NCI-H1417 (cell line): ENCODE measurements at places on chromosomes 2 and 18.
A peak's percentile ranks its signal among the peaks of the same experiment; 100 is the strongest.

GRCh38 chr2:24209389-24210105, 34.7 kb downstream of the FAM228A start:
- DNase-seq: no peak

DNA sequence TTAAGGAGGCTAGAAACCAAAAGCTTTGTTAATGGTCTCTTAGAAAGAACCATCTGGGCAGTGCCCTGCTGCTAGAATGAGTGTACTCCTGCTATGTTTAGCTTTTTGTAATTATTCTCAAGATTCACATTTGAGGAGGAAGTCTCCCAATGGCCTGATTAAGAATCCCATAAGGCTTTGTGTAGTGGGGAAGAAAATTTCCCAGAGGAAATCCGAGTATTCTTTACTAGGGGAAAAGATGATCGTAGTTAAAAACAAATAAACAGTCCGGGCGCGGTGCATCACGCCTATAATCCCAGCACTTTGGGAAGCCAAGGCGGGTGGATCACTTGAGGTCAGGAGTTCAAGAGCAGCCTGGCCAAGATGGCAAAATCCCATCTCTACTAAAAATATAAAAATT, 117.9 kb downstream of the PTRHD1 start:
- DNase-seq: no peak

DNA sequence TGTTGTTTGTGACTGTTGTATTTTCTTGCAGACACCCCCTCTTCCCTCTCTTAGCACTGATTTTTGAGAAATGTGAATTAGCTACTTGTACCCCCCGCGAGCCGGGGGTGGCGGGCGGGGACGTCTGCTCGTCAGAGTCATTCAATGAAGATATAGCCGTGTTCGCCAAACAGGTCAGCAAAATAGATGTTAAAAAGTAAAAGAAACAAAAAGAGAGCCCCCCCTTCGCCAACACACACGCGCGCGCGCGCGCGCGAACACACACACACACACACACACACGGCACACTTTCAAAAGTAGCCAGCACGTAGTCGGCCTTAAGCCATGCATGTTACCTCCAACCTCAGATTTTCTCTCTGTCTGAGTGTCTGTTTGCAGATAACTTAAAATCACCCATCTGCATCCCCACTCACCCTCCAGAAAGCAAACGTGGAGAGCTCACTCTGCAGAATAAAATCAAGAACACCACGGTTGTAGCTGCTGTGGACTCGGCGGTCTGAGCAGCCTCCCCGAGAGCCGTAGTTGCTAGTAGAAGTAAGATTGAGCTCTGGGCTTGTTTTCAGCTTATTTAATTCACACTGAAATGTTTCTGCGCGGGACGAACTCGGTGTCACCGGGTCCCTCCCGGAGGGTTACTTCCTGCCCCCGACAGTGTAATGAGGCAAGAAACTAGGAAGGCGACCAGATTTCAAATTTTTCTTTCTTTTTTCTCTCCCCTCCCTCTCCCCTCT, 5.1 kb downstream of the MEIS1 start:
- no peak for DNase-seq

DNA sequence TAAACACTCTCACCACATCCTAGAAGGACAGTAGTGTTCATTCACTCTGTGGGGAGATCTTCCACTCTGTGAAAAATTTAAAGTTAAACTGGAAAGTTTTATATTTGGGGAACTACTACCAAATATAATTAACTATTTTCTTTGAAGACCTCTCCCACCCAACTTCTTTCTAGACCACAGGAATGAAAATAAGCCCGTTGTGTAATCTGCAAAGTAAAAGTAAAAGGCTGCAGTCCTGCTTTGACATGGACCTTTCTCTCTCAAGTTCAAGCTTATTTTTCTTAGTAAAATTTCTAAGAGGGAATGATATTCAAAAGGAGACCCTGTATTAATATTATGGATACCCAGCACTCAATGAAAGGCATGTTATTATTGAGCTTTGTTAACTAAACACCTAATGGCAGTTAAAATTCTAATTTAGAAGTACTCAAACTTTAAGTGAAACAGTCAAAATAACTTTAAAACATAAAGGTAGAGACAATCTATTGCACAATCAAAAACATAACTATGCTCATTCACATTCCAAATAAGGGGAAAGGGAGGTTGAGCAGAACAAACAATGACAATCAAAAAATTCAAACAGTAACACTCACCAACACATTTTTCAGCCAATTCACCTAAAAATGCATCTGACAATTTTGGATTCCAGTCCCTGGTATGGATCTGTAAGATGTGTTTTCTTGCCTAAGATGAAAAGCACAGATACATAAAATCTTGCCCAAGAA, 98.5 kb downstream of the ATAD2B start:
- no peak for DNase-seq

DNA sequence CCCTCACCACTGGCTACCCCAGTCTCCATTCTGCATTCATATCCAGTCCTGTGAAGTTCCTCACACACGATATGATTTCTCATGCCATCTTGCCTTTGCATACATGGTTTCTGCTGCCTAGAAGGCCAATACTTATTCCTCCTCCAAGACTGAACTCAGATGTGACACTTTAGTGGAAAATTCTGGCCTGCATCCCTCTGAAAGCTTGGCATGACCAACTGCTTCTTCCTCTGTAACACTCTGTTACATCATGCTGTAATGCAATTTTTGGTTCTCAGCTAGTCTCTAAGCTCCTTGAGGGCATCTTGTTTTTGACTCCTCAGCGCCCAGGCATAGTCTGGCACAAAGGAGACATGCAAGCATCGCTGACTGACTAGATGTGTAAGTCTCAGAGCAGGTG, 12.6 kb downstream of the FAM161A start:
- no peak for DNase-seq

GRCh38 chr2:21067859-21068537, 24.1 kb upstream of the APOB start:
- no peak for DNase-seq

- DNase-seq: peak; percentile 86
These were observed 35.5 kb upstream of the KIDINS220 start for GRCh38 chr2:8872821-8873432.

GRCh38 chr18:49892148-49892924, 79.0 kb upstream of the ACAA2 start:
- DNase-seq: peak; percentile 10

- no peak for DNase-seq
These were observed 185.9 kb downstream of the SLC39A10 start for GRCh38 chr2:195842932-195843331.

DNA sequence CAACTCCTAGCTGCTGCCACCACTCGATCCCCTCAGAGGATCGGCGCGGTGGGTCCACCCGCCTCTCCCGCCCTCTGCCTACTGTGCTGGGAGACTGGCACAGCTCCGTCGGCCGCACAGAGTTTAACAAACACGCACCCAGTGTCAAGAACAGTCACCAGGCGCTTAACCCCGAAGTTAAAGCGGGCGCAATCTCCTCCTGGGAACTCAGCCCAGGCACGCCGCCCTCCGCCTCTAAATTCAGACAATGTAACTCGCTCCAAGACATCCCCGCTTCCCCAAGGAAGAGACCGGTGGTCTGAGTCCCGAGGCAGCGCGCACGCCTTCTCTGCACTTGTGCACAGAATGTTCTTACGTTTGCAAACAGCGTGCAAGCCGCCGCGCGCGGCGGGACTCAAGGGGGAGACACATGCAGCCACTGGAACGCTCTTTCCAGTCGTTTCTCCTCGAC, 533 bp downstream of the CXCR4 start:
- DNase-seq: peak; percentile 52

DNA sequence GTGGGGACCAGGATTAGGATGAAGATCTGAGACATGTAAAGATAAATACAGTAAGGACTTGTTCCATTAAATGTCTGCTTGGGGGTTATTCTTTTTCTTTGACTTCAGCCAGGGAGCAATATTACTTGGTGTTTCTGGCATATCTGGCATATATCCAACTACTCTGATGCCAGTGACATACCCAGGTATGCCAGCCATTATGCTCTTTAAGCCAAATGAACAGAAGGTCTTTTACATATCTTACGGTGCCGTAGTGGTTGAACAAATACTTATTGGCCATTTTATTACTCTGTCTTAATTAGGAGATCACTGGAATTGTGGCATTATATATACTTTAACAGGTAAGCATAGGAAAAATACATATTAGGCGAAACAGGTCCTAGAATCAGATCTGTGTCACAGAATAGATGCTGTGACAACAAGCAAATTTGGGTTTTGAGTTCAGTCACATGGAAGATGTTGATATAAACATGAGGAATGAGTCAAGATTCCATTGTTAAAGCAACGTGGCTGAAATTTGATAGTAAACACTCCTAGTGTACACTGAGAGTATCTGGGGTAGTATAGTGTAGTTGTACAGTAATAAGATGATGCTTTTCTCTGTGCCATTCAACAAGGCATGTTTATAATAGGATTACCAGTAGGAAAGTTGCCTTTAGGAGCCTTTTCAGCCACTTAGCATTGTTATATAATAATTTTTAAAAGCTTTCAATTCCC, 62.6 kb downstream of the KCTD18 start:
- no peak for DNase-seq

DNA sequence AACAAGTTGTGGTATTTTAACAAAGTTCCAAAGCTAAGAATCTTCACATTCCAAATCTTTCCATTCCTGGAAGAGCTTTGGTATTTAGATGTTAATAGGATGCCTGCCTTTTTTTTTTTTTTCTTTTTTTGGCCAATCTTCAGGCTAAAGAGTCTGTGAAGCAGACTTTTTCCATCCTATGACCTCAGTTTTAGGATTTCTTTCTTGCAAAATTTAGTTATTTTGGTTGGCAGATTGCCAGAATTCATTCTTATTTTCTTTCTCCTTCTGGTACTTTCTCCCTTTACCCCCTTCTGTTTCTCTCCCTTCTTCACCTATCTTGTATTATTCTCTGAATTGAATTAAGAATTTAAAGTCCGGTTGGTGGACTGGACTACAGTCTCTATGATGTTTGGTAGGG, 217.8 kb upstream of the REV1 start:
- no peak for DNase-seq

GRCh38 chr2:39642051-39642718, 23.5 kb upstream of the TMEM178A start:
- no peak for DNase-seq

GRCh38 chr2:10487081-10487740, 39.1 kb upstream of the ODC1 start:
- DNase-seq: peak; percentile 19

DNA sequence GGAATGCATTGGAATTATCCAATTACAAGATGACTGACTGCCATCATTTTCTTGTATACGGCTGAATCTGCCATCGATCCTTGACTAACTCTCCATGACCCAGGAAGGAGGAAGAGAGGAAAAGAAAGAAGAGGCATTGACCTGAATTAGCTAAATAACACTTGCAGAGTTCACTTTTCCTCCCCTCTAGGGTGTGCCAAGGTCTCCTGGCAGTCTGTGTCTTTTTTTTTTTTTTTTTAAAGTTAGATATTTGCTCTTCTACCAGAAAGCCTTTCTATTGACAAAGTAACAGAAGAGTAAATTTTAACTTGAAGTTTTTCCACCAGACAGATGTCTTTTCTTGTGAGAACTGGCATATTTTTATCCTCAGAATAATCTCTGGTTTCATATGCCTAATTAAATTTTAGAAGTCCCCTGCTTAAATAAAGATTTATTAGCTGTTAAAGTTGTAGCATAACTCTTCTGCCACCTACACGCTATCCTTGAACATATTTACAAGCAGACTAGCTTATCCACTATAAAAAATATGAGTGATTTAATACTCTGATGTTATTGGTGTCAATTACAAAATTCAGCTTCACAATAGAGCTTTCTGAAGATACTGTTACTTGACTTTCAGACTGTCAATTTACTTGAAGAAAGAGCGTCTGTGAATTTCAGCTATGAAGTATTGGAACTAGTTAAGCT, 171.7 kb upstream of the ETAA1 start:
- no peak for DNase-seq

DNA sequence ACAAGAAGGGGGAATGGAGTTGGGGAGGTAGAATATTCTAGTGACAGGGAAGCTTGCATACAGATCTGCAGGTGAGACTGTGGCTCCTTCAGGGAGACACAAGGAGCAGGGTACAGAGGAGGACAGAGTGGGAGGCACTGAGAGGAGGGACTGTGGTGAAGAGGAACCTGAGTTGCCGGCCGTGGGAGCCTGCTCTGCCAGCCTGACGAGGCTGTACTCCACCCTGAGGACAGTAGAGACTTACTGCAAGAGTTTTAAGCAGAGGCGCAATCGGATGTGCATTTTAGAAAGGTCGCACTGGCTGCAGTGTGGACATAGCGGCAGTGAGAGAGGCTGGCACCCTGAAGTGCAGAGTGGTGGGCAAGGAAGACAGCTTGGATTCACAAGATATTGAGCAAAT, 185.8 kb downstream of the GFPT1 start:
- DNase-seq: no peak

DNA sequence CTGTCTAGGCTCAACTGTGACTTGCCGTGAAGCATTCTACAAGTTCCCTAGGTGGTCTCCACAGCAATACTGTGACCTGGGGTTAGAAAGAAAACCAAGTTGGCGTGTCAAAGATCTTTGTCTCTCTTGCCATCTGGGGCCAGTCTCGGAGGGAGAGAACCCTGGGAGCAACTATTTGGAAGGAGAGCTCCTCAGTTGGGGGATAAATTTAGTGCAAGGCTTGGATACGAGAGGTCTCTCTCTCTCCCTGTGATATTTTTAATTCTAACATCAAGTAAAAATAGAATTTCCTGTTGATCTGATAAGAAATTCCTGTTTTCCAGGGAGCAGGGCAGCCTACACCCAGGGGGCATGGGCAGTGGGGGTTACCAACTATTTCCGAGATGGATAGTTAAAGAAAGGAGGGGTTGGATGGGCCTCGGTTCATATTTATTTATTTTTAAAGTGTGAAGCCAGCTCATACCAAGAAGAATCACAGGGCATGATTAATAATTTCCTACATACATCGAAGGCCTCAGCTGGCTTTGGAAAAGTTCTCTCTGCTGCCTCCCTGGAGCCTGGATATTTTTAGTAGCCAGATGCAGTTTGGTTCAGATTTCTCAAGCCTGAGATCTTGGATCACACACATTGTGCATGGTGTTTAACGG, 62.8 kb downstream of the EHD3 start:
- no peak for DNase-seq

DNA sequence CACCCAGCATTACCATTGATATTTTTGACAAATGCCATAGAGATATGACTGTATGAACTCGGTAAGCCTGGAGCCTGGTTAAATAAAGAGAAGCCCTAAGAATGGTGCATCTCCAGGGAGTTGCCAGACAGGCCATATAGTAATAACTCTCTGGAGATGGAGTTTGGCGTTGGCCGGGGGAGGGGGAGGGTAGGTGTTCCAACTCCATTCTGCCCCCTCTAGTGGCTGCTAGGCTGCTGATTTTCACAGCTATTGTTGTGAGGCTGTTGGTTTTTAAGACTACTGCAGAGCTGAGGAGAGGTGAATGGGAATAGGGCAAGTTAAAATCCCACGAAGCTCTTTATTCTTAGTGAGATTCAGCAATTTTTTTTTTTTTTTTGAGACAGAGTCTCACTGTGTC, 99.9 kb downstream of the GALNT14 start:
- DNase-seq: no peak

DNA sequence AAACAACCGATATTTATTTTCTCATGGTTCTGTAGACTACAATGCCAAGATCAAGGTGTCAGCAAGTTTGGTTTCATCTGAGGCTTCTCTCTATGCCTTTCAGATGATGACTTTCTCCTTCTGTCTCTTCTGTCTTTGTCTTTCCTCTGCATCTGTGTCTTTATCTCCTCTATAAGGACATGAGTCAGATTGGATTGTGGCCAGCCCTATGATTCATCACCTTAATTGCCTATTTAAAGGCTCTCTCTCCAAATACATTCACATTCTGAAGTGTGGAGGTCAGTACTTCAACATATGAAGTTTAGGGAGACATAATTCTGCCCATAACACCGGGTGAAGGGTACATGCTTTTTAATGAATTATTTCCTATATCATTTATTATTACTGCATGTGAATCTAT, 71.2 kb upstream of the CNTNAP5 start:
- no peak for DNase-seq

- no peak for DNase-seq
These were observed 239.1 kb downstream of the KCNS3 start for GRCh38 chr2:18117592-18117991.
